ENCODE measurements at places on chromosomes 5 and 9.

DNA sequence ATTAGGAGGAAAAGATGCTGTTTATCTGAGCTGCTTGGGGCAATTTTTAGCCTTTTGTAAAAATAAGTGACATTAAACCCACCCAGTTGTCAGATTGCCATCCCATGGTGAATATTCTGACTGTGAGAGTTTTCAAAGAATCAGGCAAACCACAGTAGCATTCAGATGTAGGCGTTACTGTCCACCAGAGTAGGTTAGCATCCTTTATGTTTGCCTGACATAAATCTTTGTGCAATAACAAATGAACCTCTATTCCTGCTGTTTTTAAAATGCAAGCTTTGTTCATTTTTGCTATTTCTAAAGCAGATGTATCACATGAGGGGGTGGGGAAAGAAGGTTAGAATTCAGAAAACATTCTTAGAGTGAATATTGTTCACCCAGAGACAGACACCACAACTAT, 427.8 kb downstream of the CDH9 start:
- DNase-seq, result no peak

DNA sequence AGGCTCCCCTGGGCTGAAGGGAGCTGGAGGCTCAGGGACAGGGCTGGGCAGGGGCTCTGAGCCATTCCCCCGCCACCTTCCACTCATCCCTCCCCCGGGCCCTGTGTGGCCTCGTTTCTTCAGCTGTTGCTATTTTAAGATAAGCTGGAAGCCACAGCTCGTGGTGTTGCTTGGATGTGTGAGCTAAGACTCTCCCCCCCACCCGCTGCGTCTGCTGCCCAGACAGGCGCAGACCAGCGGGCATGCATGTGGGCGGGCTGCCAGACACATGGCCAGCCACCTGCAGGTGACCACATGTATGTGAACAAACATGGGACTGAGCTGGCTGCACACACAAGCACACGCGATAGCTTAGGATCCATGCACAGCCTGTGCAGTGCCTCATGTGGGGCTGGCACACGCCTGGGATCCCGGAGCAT, 8.7 kb downstream of the SNCB start:
- DNase-seq, result no peak

DNA sequence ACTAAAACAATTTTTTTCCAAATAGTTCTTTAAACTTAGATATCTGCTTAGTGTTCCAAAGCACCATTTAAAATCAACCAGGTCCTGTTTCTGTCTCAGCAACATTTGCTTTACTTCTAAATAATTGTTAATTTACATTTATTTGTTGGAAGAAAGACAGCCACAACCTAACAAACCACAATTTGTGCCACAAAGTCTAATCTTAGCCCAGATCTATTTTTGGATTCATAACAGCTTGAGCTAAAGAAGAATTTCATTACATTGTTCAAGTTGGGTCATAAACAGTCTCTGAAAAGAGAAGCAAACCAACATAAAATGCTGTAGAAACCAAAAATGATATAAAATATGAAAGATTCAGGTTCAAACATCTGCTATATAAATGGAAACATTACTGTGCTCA, 24.4 kb downstream of the MLLT3 start:
- DNase-seq, result no peak

DNA sequence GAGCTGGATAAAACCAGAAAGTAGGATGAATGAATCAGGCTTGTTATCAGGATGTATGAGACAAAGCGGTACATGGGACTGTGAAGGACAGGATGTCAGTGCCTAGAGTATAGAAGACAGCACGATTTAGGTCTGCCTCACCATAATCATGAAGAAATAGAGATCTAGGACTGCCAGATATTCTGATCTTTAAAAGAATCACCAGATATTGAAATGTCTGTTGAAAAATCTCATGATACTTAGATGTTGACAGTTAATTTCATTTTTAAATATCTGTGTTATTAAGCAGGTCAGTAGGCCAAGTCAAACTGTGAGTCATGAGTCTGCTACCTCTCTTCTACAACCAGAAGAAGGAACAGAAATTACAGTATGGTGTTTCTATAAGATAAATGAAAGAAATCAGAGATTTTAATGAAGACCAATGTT, 65.0 kb downstream of the ST8SIA4 start:
- DNase-seq, result no peak

DNA sequence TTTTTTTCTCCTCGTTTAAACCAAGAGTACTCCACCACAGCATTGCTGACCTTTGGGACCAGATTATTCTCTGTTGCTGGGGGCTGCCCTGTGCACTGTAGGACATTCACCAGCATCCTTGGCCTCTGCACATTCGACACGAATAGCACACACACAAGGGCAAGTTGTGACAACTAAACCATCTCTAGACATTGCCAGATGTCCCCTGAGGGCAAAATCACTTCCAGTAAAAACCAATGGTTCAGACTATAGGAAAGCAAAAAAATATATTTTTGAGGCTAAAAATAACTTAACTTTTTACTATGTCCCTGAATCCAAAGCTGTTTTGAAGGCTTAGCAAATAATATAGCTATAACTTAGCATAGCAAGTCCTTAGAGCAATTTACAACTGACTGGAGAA, 65.9 kb downstream of the SEMA5A start:
- DNase-seq, result no peak

DNA sequence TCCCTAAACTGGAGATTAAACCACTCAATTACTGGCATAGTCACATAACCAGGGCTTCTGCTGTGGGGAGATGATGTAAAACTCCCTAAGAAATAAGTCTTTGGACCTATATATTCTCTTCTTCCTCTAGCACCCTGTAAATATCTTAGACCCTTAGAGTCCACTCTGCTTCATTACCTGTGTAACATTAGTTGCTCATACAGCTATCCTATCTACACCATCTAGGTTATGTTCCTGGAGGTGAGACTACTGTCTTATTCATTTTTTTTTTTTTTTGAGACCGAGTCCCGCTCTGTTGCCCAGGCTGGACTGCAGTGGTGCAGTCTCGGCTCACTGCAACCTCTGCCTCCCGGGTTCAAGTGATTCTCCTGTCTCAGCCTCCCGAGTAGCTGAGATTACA, 9.6 kb upstream of the TICAM2 start:
- no peak for DNase-seq

GRCh38 chr9:9631284-9631683, 981.5 kb downstream of the PTPRD start:
- no peak for DNase-seq

DNA sequence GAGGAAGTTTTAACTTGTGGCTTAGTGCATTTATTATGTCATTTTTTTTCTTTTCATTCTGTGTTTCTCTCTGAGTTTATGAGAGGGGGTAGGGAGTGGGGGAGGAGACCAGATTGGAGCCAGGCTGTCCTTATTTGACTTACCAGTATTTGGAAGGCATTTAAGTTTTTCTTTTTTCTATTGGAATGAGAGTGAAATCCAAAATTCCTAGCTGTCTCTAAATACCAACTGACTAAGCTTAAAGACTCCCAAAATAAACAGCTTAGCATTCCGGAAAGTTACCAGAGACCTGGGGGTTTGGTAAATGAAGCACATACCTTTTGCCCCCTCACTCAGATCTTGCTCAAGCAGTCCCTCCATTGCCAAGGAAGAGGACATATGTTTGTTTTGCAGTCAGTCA, 581.9 kb upstream of the BRINP1 start:
- no peak for DNase-seq

GRCh38 chr9:2717385-2717784, at the start of gene KCNV2:
Gene KCNV2 (plus strand): TSS chr9:2717510. CDS start chr9:2717740, 230 bp downstream.
- no peak for DNase-seq

DNA sequence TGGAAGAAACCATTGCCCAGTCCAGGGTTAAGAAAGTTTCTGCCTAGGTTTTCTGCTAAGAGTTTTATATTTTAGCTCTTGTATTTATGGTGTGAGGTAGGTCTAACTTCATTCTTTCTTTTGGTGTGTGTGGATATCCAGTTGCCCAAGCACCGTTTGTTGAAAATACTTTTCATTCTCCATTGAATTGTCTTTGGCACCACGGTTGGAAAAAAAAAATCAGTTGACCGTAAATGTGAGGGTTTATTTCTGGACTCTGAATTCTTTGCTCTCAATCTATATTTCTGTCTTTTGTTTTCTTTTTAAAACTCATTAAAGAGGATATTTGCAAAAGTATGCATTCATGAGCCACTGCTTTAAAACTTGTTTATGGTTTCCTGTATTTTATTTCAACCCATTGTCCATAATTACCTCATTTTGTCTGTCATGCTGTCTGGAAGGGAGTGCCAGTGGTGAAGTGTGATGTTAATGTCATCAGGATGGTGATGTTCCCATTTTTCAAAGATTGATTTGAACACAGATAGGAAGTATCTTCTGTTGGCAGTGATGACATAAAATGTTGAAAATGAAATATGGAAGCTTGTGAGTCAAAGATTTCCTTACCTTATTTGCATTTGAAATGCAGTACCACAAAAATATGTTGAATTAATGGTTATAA, 33.9 kb downstream of the HABP4 start:
- no peak for DNase-seq

DNA sequence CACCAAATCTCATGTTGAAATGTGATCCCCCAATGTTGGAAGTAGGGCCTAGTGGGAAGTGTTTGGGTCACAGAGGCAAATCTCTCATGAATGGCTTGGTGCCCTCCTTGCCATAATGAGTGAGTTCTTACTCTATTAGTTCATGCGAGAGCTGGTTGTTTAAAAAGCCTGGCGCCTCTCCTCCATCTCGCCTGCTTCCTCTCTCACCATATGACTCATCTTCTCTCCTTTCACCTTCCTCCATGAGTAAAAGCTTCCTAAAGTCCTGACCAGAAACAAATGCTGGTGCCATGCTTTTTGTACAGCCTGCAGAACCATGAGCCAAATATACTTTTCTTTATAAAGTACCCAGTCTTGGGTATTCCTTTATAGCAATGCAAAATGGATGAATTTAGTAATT, 20.9 kb upstream of the ARHGAP26 start:
- DNase-seq, result no peak

DNA sequence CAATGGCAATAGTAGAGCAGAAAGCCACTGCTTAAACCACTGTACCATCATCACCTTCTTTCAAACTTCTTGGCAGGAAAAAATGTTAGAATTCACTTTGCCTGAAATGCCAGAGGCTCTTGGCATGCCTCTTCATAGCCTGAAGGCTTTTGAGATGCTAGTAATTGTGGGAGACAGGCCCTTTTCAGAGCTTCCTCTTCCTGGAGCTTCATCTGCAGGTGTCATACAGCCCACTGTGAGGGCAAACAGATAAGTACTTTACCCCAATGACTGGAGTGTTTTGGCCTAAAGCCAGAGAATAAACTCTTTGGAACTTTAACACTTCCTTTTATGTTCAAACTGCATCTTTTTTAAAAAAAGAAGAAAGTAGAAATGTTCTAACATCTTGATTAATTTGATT, 81.3 kb upstream of the TMEM171 start:
- DNase-seq, result no peak

DNA sequence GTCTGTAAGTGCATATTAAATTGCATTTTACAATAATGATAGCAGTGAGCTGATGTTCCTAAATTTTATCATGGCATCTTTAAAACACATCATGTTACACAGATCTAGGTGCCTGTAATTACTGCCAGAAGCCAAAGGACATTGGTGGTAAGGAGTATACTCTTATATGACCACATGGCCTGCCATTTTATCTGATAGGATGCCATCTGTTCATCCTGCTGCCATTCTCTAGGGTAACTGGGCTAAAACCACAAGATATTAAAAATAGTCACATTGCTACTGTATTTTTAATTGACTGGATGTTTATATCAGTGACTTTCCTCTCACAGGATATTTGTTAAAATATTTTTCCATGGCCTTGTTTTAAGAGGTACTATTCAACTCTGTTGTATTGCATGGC, 53.1 kb downstream of the HCN1 start:
- no peak for DNase-seq

GRCh38 chr5:171342362-171343111, 33.5 kb downstream of the TLX3 start:
- DNase-seq, result peak; percentile 30
